ENCODE measurements at places on chromosomes 3 and 15.
A peak's percentile ranks its signal among the peaks of the same experiment; 100 is the strongest.

DNA sequence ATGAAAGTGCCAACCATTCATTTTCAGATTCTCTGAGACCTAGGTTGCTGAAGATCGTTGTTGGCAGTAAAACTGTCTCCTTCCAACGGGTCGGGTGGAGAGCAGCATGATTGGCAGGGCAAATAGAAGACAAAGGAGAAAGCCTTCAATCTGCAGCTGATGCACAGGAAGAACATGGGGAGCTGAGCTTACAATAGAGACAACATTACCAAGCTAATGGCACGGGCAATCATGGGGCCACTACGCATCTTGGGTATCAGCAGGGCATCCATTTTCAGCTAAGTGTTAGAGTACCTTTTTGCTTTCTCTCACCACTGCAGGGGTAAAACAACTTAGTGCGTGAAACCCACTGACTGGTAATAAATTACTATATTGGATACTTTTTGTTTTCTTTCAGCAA, 114.8 kb downstream of the WDR72 start:
- H3K4me1 ChIP-seq: no peaks in the 10 kb centered on the region
- no peak overlapping the region for H3K4me3 ChIP-seq
- no peak for DNase-seq
- no peaks in the 10 kb centered on the region for H3K27me3 ChIP-seq

- no peaks in the 10 kb centered on the region for H3K36me3 ChIP-seq
- no peaks in the 10 kb centered on the region for H3K27me3 ChIP-seq
- DNase-seq: no peak
- no peak overlapping the region for H3K27ac ChIP-seq
These were observed 117.3 kb downstream of the DMXL2 start for GRCh38 chr15:51505251-51505650.

- peaks cover 14% of the 10 kb centered on the region for H3K4me1 ChIP-seq
- no peaks in the 10 kb centered on the region for H3K36me3 ChIP-seq
- no peak overlapping the region for H3K4me3 ChIP-seq
- no peak for DNase-seq
- H3K27ac ChIP-seq: no peak overlapping the region
These were observed 5.9 kb upstream of the GPR87 start for GRCh38 chr3:151322511-151322910.

GRCh38 chr3:13536832-13537231, 12.1 kb upstream of the FBLN2 start:
- no peak for DNase-seq
- no peak overlapping the region for H3K27ac ChIP-seq
- no peaks in the 10 kb centered on the region for H3K27me3 ChIP-seq
- H3K36me3 ChIP-seq: no peaks in the 10 kb centered on the region
- H3K4me3 ChIP-seq: no peak overlapping the region

DNA sequence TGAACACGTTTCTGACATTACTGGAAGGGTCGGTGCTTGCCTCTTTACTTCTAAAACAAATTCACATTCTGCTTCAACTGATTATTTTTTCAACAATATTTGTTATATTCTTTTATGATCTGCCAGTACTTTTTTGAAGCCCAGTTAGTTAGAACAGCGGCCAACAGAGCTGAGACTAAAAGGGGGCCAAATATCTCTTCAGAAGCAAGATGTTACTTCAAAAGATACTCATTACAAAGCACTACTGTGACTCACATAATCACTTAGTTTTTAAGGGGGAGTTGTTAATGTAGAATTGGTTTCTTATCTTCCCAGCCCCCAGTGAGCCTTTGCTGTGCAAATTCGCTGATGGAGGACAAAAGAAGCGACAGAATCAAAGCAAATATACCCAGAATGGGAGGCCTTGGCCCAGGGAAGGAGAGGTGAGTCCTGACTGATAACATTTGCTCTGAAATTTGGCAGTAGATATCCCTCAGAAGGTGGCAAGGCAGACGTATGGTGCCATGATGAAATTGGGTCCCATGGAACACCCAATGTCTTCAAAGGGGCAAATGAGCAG, 587.8 kb downstream of the RBMS3 start:
- DNase-seq: no peak
- no peak overlapping the region for H3K4me3 ChIP-seq
- no peaks in the 10 kb centered on the region for H3K27me3 ChIP-seq
- H3K36me3 ChIP-seq: peaks cover 4% of the 10 kb centered on the region
- H3K27ac ChIP-seq: no peak overlapping the region

GRCh38 chr3:159380891-159381290, 579.0 kb downstream of the MFSD1 start:
- no peaks in the 10 kb centered on the region for H3K4me1 ChIP-seq
- no peak overlapping the region for H3K4me3 ChIP-seq
- no peaks in the 10 kb centered on the region for H3K36me3 ChIP-seq
- no peak overlapping the region for H3K27ac ChIP-seq
- no peaks in the 10 kb centered on the region for H3K27me3 ChIP-seq

GRCh38 chr3:114320246-114320645, 26.4 kb downstream of the TIGIT start:
- no peak overlapping the region for H3K4me3 ChIP-seq
- peaks cover 3% of the 10 kb centered on the region for H3K4me1 ChIP-seq
- H3K27me3 ChIP-seq: no peaks in the 10 kb centered on the region
- no peak for DNase-seq

GRCh38 chr3:3665961-3666640, 133.1 kb upstream of the LRRN1 start:
- no peaks in the 10 kb centered on the region for H3K27me3 ChIP-seq
- H3K36me3 ChIP-seq: no peaks in the 10 kb centered on the region
- H3K4me3 ChIP-seq: no peak overlapping the region
- no peak overlapping the region for H3K27ac ChIP-seq
- no peaks in the 10 kb centered on the region for H3K4me1 ChIP-seq

DNA sequence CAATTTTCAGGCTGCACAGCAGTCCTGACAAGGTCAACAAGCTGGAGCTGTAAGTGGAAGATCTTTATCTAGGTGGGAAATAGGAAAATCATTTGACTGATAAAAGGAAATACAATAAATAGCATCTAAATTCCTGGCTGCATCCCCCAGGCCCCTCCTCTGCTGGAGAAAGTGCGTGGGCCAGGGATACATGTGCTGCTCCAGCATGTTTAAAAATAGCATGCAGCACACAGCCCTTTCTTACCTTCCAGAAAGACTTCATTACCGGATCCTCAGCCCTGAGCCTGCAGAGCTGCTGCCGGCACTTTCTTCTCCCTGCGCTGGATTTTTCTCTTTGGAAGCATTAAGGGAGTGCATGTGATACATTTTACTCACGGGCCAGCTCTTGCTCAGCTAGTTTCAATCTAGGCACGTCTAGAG, 77.3 kb downstream of the HMG20A start:
- peaks cover 28% of the 10 kb centered on the region for H3K4me1 ChIP-seq
- no peaks in the 10 kb centered on the region for H3K27me3 ChIP-seq
- H3K36me3 ChIP-seq: no peaks in the 10 kb centered on the region

DNA sequence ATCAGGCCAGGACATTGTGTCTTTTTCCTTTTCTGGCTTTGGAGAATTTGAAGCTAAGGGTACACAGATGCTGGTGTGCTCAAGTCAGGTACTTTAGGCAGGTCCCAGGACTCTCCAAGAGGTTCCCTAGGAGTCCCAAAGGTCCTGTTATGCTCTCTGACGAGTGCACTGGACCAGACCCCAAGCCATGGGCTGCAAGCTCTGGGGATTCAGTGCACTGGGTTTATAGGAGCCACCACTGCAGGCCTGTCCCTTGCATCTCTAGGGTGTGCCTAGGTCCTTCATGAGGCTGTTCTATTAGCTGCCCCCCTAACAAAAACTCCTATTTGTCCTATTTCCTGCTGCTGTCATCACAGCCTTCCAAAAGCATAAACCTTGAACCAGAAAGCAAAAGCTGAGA, 31.9 kb upstream of the BFSP2 start:
- no peaks in the 10 kb centered on the region for H3K4me1 ChIP-seq
- H3K36me3 ChIP-seq: no peaks in the 10 kb centered on the region
- H3K27me3 ChIP-seq: no peaks in the 10 kb centered on the region
- H3K4me3 ChIP-seq: no peak overlapping the region

- peaks cover 27% of the 10 kb centered on the region for H3K4me1 ChIP-seq
- peak overlapping the region; percentile 83 for H3K27ac ChIP-seq
- peaks cover 19% of the 10 kb centered on the region for H3K36me3 ChIP-seq
- no peak overlapping the region for H3K4me3 ChIP-seq
These were observed 8.4 kb downstream of the GATA2 start for GRCh38 chr3:128484404-128485281.

GRCh38 chr3:141646760-141647561, 91.1 kb upstream of the RNF7 start:
- H3K4me1 ChIP-seq: no peaks in the 10 kb centered on the region
- H3K4me3 ChIP-seq: no peak overlapping the region
- no peaks in the 10 kb centered on the region for H3K27me3 ChIP-seq
- no peaks in the 10 kb centered on the region for H3K36me3 ChIP-seq

DNA sequence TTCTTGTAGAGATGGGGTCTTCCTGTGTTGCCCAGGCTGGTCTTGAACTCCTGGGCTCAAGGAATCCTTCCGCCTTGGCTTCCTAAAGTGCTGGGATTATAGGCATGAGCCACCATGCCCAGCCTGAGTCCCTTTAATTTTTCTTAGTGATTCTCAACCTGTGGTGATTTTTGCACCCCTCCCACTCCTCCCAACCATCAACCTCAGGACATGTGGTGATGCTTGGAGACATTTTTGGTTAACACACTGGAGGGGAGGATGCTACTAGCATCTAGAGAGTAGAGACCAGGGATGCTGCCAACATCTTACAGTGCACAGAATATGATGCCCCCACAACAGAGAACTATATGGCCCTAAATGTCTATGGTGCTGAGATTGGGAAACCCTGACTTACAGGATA, 83.0 kb upstream of the LMOD3 start:
- H3K27ac ChIP-seq: no peak overlapping the region
- no peak overlapping the region for H3K4me3 ChIP-seq
- H3K27me3 ChIP-seq: peaks cover 10% of the 10 kb centered on the region

GRCh38 chr3:73622091-73622805, 2.5 kb downstream of the PDZRN3 start:
- peaks cover 2% of the 10 kb centered on the region for H3K36me3 ChIP-seq
- DNase-seq: peak; percentile 47
- no peaks in the 10 kb centered on the region for H3K27me3 ChIP-seq
- peak overlapping the region; percentile 71 for H3K4me3 ChIP-seq
- peaks cover 6% of the 10 kb centered on the region for H3K4me1 ChIP-seq

DNA sequence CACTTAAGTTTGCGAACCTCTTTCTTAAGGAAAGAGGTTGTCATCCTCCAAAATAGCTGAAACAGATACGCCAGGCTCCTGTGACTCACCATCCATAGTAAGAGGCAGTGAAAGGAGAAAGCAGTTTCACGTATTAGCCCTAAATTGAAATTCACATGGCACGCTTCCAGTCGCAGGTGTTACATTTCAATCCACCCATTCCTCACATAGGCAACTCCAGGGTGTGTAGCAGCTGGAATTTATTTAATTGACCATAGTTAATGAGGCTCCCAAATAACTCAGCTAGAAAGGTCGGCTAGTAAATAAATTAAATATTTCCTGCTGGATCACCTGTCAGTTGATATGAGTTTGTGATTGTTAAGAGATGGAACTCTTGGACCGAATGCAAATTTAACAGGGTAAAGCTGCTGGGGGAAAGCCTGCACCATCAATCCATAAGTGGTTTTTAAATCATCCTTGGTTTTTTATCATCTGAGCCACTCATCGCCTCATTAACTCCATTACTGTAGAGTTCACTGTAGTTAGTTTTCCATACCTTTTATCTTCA, 19.6 kb downstream of the NSUN3 start:
- no peak overlapping the region for H3K27ac ChIP-seq
- no peaks in the 10 kb centered on the region for H3K27me3 ChIP-seq
- H3K36me3 ChIP-seq: peaks cover 7% of the 10 kb centered on the region
- H3K4me3 ChIP-seq: no peak overlapping the region
- no peaks in the 10 kb centered on the region for H3K4me1 ChIP-seq
- no peak for DNase-seq

DNA sequence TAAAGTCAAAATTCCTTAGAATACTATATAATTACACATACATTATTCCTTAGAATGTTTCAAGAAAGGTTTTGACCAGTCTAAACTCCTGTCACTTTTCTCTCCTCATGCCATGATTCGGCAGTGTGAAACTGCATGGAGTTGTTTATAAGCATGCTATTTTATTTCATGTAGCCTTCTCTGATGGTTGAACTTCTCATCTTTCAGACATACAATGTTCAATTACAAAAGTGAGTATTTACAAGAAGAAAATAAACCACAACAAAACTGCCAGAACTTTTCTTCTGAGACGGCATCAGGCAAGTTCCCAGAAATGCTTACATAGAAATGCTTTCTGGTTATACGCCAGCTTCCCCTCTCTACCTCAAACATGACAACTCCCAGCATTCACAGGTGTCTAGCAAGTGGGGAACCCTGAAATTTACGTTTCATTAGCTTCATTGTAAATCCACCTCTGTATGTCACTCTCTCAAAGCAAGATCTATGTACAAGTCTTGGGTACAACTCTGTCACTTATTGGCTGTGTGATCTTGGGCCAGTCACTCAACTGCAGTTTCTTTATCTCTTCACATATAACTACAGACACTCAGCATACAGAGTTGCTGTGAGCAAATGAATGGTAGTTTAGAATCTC, 42.7 kb downstream of the HDGFL3 start:
- no peak overlapping the region for H3K27ac ChIP-seq
- H3K27me3 ChIP-seq: no peaks in the 10 kb centered on the region
- peaks cover 2% of the 10 kb centered on the region for H3K4me1 ChIP-seq
- no peaks in the 10 kb centered on the region for H3K36me3 ChIP-seq
- DNase-seq: no peak
- no peak overlapping the region for H3K4me3 ChIP-seq

DNA sequence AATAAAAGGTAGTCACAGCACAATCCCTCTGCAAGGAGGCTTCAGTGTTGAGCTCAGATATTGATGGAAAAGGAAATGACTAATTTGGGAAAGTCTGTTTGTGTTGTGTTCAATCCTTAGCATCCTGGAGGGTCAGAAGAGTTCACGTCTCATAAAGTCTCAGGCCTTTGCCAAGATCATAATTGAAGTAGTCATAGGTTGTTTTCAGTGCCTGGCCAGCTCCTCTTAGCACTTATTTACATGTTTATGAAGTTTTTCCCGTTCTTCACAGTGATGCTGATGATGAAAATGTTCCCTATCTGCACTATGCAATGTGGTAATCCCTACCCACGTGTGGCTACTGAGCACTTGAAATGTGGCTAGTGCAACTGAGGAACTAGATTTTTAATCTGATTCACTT, 61.6 kb upstream of the TGFBR2 start:
- H3K4me1 ChIP-seq: peaks cover 2% of the 10 kb centered on the region
- no peaks in the 10 kb centered on the region for H3K27me3 ChIP-seq
- no peak overlapping the region for H3K4me3 ChIP-seq
- DNase-seq: peak; percentile 93

GRCh38 chr15:40252438-40253166, 13.7 kb downstream of the PAK6 start:
- peak overlapping the region; percentile 40 for H3K4me3 ChIP-seq
- no peak for DNase-seq
- peaks cover 51% of the 10 kb centered on the region for H3K27me3 ChIP-seq
- peaks cover 2% of the 10 kb centered on the region for H3K4me1 ChIP-seq
- no peaks in the 10 kb centered on the region for H3K36me3 ChIP-seq

- no peaks in the 10 kb centered on the region for H3K36me3 ChIP-seq
- H3K4me3 ChIP-seq: no peak overlapping the region
- no peak overlapping the region for H3K27ac ChIP-seq
- H3K27me3 ChIP-seq: peaks cover 3% of the 10 kb centered on the region
- no peaks in the 10 kb centered on the region for H3K4me1 ChIP-seq
These were observed 84.6 kb downstream of the TMCO5A start for GRCh38 chr15:38019066-38019465.

GRCh38 chr3:31921837-31922236, 59.2 kb downstream of the OSBPL10 start:
- DNase-seq: no peak
- no peak overlapping the region for H3K27ac ChIP-seq
- H3K4me3 ChIP-seq: no peak overlapping the region
- H3K4me1 ChIP-seq: no peaks in the 10 kb centered on the region
- no peaks in the 10 kb centered on the region for H3K27me3 ChIP-seq
